ENCODE measurements at places on chromosomes 5 and 9. TPM values are rescaled to one million over a fixed set of nuclear protein-coding genes. Genes with fewer than 3 reads are reported as not detected.

Gene LPAR1
- total RNA-seq, result 0.14 TPM

Gene MARCHF11
- not detected for total RNA-seq

Gene ACER2
- 2.9 TPM for total RNA-seq

DNA sequence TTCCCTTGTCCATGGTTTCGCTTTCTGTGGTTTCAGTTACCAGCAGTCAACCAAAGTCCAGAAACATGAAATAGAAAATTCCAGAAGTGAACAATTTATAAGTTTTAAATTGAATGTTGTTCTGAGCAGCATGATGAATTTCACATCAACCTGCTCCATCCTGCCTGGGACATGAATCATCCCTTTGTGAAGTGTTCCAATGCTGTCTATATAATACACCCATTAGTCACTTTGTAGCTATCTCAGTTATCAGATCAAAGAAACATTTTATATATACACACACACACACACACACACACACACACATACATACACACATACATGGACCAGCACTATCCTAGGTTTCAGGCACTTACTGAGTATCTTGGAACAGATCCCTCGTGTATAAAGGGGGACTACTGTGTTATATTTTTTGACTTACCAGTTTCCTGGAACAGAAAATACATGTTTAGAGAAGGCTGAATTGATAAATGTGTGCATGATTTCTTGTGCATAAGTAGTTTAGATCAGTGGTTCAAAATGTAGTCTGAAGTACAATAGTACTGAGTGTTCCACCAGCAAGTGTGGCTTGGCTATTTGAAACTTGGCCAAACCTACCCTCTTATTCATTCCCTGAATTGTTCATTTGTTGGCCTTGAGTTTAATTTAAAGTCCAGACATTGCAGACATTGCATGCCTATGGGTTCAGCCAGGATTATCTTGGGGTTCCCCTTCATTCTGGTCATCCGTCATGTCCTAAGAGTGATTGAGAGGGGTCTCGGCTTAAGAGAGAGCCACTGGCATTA, 510.0 kb downstream of the GADD45G start:
- no peak for DNase-seq

DNA sequence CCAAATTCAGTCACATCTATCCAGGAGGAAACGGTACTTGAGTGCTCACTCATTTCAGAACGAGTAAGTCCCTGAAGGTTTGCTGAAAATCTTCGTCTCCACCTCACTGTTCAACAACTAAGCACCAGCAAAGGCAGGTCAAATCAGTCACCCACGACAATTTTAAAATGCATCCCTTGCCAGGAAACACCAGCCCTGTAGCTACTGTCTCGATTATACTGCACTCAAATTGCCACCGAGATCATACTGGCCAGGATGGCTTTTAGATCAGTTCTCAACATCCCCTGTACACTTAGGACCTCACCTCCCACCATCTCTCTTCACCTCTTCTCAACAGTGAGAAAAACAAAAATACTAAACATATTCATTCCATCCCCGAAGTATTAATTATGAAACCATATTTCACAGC, 298.6 kb downstream of the AGTPBP1 start:
- no peak for DNase-seq

DNA sequence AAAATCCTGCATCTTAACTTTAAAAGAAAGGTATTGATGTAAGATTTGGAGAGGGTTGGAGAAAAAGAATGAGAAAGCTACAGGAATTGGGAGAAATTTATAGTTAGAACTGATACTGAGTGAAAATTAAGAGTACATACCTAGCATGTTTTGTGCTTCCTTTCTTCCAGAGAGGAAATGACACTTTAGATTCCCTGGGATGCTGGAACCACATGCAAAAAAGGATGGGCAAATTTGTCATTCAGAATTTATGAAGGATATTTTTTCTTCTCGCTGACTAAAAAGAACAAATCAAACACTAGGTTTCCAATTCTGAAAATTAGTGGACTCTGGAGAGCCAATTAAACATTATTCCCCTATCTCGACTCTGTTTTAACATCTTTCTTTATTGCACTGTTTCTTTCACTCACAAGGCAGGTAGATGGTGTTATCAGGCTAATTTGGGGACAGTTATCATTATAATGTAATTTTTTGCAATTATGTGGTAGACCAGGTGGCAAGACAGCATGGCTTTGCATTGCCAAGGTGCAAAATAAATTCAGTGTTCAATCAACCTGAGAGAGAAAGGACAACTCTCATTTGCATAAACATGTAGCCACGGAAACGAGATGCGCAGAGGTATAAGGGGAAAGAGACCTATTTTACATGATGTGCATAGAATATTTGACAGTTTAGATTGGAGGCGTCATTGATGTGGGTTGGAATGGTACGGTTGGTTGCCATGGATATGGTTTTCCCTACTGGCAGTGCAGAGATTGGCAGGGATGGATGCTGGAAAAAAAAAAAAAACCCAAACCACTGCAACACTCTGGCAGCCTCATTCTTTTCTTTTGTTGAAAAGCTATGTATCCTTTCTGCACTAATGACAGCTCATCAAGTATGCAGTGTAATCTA, 320.4 kb upstream of the CCNH start:
- DNase-seq, result no peak

DNA sequence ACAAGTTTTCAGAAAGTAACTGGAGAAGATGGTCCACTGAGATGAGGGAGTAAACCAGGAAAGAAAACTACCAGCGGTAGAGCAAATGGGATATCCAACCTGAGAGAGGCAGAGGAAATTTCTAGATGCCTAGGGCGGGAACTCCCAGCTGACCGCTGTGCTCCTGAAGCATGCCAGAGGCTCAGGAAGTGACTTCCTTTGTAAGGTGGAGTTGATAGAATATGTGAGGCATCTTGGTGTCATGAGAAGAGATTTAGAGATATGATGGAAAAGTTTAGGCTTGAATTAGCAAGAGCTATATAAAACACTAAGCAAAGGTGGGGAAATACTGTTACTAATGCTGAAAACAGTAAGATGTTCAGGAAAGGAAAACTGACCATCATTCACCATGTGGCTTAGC, 124.1 kb downstream of the C9orf152 start:
- DNase-seq, result no peak

- DNase-seq, result no peak
These were observed 9.8 kb upstream of the FTMT start for GRCh38 chr5:121841892-121842291.

DNA sequence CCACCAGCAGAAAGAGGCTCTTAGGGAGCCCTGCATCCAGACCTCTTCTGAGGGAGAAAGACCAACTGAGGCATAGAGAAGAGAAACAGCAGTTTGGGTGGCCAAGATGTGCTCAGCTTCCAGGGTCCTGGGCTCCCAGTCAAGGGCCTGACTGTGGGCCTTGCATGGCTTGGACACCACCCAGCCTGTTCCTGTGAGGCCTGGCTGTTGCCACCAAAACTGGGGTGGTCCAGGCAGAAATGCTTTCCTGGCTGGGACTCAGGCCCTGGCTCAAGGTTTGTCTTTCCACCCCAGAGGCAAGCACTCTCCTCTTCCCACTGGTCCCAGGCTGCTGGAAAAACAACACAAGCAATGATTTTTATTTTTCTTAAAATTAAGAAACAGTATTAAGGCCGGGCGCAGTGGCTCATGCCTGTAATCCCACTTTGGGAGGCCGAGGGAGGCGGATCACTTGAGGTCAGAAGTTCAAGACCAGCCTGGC, 13.3 kb downstream of the MYOZ3 start:
- DNase-seq, result no peak
